ENCODE measurements at places on chromosomes 7 and 10.

- DNase-seq = no peak
Observed at GRCh38 chr7:18788026-18788425, 292.5 kb downstream of the HDAC9 start.

GRCh38 chr7:79159040-79159664 is 294.3 kb downstream of the MAGI2 start:
- no peak for DNase-seq

DNA sequence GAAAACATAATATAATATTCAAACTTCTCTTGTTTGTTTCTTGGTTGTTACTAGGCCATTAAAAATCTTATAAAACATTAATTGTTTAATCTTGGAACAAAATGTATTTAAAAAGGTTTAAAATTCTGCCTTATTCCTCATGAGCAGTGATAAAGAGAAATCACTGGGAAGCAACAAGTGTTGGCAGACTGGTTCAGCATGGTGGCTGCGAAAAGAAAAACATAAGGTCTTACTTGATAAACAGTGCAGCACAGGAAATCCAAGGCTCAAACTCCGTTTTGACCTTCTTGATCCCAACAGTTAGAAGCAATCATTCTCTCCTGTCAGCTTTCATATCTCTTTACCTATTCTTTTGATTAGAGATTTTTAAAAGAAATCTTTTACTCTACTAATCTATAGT is 530.8 kb downstream of the CNTNAP2 start:
- no peak for DNase-seq

- no peak for DNase-seq
Observed at GRCh38 chr7:79489371-79489770, 35.9 kb upstream of the MAGI2 start.

DNA sequence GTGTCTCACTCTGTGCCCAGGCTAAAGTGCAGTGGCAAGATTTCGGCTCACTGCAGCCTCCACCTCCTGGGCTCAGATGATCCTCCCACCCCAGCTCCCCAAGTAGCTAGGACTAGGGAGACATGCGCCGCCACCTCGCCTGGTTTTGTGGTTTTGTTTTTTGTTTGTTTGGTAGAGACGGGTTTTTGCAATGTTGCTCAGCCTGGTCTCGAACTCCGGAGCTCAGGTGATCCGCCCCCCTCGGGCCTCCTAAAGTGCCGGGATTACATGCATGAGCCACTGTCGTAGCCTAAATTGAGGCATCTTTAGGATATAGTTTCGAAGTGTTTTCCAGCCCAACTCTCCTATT is 781 bp downstream of the ZNF727 start:
- DNase-seq = no peak

GRCh38 chr10:111756217-111757061 is 427.1 kb downstream of the GPAM start:
- DNase-seq = no peak

DNA sequence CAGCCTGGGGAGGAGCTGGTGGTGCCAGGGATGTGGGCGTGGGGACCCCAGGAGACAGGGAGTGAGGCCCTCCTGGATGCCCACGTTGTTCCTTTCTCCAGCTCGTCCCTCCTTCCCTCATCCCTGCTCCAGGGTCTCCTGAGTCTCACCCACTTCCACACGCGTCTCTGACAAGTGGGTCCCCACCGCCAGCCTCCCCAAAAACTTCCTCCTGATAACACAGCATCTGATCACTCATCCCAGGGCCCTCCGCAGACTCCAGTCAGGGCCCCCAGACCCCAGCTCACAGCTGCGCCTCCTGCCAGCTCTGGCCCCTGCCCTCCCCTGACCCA is 60.6 kb upstream of the INPP5A start:
- no peak for DNase-seq

GRCh38 chr10:63753808-63754207 is 232.6 kb downstream of the REEP3 start:
- DNase-seq = no peak

DNA sequence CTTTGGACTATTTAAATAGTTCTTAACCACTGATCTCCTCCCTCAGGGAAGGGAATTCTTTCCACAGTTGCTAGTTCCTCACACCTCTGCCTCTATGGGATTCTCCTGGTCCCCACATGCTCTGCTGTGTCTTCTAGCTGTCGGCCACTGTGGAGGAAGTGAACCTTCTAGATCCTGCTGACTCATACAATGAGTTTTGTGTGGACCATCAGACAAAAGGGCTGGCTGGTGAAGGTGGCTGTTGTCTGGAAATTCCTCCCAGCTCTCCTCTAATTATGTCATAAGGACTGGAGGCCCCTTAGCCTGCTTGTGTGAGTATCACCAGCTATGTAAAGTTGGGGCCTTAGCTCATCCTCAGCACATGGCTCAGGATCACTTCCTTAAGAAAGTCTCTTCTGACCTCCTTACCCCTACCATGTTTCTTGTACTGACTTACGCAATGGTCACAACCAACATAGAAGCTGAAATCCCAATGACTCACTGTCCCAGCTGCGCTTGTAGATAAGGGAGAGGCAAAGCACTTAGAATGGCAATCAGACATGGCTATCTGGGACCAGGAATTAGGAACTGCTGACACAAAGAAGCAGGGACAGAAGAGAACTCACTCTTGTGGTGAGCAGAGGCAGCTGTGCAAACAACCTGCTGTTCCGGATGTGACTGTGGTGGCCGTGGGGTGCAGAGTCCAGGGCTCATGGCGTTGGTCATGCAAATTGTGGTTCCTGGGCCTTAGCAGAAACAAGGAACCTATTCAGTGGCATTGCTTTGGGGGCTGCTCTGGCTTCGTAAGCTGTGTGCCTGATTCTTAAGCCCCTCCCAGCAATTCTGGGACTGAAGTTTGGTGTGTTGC is 2.5 kb upstream of the MACC1 start:
- peak; percentile 29 for DNase-seq

GRCh38 chr7:120703585-120704240 is 154.2 kb downstream of the TSPAN12 start:
- DNase-seq = no peak

- peak; percentile 20 for DNase-seq
Observed at GRCh38 chr7:154953006-154953684, 49.8 kb downstream of the PAXIP1 start.

- DNase-seq = no peak
Observed at GRCh38 chr7:4774658-4775249, 669 bp upstream of the AP5Z1 start.

- no peak for DNase-seq
Observed at GRCh38 chr7:41769162-41769561, 66.3 kb upstream of the INHBA start.

GRCh38 chr7:52355053-52355452 is 680.4 kb upstream of the POM121L12 start:
- no peak for DNase-seq

DNA sequence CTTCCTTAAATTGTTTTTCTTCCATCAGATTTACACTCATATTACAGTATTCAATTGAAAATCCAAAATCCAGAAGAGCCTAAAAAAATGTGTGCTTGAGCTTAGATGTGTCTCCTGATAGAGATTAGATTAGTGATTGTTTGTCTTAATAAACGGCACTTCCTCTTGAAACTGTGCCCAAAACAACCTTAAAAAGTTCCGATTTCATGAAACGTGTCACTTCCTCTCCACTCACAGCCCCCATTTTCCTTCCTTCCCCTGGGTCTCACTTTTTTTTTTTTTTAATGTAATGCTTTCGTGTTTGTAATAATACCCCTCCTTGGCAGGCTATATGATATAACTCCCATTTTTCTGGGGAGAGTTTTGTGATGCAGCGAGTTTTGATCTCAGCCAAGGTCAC is 114.8 kb upstream of the ADO start:
- no peak for DNase-seq

GRCh38 chr7:129530795-129531391 is 28.6 kb downstream of the SMKR1 start:
- DNase-seq = peak; percentile 32

- DNase-seq = no peak
Observed at GRCh38 chr7:3154881-3155494, 111.3 kb upstream of the CARD11 start.

- no peak for DNase-seq
Observed at GRCh38 chr7:146528581-146528980, 412.0 kb downstream of the CNTNAP2 start.

DNA sequence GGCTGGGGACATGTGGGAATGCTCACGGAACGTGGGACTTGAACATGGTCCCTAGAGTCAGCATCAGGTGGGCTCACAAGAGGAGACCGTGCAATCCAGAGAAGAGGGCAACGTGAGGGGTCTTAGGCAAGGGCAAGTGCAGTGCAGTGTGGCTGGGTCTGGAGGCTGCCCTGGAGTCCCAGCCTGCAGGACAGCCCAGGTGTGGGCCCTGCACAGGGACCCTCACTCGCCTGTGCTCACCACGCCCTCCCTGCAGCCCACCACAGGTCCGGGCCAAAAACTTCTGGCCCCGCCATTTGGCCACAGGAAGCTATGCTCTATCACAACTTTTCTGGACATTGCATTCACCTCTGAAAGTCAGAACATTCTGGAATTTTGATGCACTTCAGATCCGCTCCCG is 133.5 kb downstream of the PAXIP1 start:
- no peak for DNase-seq

GRCh38 chr10:131579251-131580071 is 267.9 kb upstream of the TCERG1L start:
- no peak for DNase-seq

DNA sequence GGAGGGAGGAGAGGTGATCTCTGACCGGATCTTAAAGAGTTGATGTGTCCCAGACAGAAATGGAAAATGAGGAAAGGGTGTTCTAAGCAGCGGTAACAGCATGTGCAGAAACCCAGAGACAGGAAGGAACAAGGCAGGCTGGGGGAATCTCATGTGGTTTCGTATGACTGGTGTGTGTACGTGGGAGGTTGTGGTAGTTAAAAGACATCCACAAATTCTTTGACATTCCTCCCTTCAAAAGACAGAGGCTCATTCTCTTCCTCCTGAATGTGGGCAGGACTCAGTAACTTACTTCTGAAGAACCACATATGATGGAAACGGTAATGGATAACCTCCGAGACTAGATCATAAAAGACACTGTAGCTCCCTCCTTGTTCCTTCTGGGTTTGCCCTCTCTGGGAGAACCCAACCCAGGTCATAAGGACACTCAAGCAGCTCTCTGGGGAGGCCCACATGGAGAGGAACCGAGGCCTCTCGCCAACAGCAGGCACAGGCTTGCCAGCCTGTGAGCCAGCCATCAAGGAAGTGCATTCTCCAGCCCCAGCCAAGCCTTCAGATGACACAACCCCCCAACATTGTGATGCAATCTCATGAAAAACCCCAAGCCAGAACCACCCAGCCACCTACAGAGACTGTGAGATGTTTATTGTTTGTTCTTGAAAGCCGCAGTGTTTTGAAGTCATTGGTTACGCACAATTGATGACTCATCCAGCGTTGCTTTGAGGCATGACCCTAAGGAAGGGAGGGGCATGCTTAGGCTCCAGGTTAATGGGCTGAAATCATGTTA is 116.0 kb downstream of the SLIT1 start:
- DNase-seq = peak; percentile 17

DNA sequence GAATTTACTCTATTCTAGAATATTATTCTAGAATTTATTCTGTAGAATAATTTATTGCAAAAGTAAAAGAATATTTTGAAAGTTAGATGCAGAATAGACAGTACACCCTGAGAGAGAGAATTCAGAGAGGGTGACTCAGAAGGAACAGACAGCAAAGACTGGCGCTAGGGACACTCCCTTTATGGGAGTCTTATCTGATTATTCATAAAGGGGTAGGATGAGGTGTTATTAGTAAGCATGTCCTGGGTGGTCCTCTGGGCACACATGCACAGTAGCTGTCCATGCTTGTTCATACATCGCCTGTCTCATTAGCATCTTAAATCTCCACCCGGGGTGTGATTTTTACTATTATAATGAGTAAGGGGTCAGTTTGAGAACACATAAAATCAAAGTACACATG is 100.1 kb downstream of the XPNPEP1 start:
- no peak for DNase-seq

DNA sequence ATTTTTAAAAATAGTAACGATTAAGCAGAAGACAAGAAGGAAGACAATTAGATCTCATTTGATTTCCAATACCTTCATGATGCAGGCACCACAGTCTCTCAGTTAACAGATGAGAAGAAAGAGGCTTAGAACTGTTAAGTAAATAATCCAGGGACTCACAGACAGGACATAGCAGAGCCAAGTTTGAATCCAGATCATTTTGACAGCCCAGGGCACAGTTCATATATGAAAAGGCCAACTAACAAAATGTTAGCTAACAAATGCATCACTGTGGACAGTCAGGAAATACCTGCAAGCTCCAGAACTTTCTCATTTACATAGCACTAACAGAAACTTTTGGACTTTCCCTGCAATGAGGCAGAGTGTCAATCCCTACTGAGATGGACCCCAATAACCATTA is 4.2 kb upstream of the NPSR1 start:
- DNase-seq = no peak

DNA sequence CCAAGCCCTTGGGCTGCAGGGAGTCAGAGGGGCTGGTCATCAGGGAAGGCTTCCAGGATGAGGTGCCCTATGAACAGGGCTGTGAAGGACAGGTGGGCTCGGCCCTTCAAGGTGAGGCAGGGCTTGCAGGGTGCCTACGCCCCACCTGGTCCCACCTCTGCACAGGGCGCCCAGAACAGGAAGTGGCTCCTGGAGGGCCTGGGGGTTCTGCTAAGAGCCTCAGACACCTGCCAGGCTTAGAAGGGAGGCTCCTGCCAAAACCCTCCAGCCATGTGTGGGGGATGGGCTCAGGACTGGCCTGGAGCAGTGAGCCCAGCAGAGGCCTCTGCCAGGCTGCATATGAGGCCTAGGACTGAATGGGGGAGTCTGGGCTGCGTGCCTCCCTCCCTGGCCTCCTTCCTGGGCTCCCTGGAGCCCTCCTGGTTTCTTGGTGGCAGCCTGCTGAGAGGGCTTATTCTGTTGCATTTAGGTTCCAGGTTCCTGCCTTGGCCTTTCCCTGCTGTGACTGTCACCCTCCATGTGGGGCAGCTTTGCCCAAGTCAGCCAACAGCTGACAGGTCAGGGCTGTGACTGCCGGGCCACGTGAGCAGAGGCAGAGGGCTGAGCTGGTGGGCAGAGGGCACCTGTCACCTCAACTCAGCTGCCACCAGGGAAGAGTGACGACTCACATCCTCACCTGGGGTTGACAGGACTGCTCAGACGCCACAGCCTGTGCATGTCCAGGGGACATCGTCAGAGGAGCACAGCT is 45.2 kb upstream of the MSMB start:
- no peak for DNase-seq

GRCh38 chr7:76231071-76231470 is 29.4 kb downstream of the SRRM3 start:
- no peak for DNase-seq

DNA sequence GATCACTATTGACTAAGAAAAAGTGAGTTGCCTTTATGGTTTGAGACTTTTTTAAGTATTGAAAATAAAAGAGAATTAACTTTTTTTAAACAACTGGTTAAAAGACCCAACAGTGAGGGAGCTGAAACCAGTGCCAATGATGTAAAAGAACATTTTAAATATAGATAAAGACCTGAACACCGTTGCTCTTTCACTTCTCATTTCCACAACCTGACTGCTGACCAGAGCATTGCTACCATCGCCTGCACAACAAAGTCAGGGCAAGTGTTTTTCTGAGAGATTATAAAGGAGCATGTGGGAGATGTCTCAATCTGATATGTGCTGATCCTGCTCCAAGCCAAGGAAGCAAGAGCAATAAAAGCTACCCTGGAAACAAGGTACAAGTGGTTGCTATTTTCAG is 34.7 kb downstream of the IMMP2L start:
- no peak for DNase-seq

- no peak for DNase-seq
Observed at GRCh38 chr10:126052171-126052570, 155.8 kb downstream of the FANK1 start.
